Stimulated activated CD4-positive, alpha-beta T cell treated with anti-CD3 and anti-CD28 coated beads, Interleukin-15, amount 100 ng/mL, for 48 hours (primary cell): ENCODE measurements at places on chromosomes 5 and 9.

DNA sequence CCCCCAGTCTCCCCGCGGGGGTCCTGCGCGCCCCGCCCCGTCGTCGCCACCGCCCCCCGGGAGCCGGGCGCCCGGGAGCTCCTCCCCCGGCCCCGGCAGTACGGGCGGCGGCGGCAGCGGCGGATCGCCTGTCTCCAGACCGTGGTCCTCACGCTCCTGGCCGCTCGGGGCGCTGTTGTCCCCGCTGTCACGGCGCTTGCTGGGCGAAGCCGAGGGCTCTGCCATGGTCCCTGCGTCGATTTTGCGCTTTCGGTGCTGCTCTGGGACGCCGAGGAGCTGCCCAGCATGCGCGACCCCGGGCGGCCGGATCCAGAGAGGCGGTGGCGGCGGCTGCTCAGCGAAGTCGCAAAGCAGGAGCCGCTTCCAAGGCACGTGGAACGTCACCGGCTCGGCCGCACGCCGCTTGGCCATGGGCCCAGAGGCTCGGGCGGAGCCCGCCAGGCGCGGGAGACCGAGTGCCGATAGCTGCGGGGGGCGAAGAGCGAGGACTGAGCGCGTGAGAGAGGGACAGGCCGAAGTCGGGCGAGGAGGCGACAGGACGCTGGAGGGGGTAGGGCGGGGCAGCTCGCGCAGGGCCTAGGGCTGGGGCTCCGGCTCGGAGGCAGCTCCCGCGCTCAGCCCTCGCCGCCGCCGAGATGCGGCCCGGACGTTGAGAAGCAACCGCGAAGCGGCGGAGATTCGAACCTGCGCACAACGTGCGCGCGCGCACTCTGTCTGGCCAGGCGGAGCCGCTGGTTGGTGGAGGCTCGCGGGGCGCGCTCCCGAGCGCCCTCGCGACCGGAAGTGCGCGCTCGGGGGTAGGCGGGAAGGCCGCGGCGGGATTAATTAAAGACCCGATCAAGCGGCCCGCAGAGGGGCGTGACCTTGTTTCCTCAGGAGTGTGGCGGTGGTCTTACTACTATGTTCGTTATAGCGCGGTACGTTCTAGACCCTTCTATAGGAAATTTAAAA lies at the start of gene C9orf40:
Gene C9orf40 (minus strand): TSS at position 712 of the 951 bp plus-strand sequence. CDS start 301 bp downstream, at position 411.
- DNase-seq = peak; percentile 83

GRCh38 chr9:124030969-124031451 lies 19.4 kb downstream of the LHX2 start:
- no peak for DNase-seq

- DNase-seq = no peak
These were observed 626.5 kb upstream of the ZNF608 start for GRCh38 chr5:125372694-125373631.

GRCh38 chr5:37316027-37316426 lies 54.9 kb downstream of the NUP155 start:
- no peak for DNase-seq

DNA sequence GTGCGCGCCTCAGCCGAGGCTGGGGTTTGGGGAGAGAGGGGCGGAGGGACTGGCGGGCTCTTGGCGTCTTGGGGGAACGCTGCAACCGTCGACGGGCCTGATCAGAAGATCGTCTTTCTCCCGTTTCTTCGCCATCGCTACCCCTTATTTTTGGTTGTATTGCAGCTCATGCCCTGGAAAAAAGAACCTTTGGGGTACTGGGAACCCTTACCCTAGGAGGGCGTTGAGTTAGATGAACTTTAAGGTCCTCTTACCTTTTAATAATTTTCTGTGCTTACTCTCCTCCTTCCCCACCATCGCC lies 719 bp downstream of the PAIP2 start:
- no peak for DNase-seq

DNA sequence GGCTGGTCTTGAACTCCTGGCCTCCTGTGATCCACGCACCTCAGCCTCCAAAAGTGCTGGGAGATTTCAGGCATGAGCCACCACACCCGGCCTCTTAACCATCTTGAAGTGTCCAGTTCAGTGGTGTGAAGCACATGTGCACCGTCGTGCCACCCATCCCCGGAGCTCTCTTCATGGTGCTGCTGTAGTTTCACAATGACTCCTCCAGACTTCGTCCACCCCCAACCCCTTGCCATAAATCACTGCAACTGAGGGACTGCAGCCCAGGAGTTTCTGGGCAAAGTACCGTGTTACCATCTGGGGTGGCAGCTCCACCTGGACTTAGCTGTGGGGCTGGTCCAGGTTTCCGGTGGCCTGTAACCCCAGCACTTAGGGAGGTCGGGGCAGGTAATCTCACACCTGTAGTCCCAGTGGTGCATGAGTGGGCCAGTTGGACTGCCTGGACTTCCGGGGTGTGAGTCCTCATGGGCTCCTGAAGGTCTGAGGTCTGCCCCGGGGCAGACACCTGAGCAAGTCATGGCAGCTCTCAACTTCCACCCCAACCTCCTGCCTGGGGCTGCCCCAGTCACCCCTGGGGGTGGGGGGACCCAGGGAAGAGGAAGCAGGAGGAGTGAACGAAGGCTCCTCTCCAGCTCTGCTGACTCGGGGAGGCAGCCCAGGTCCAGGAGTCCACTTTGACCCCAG lies 6.6 kb upstream of the N4BP3 start:
- DNase-seq = no peak

GRCh38 chr9:5671711-5672353 lies 42.9 kb downstream of the RIC1 start:
- DNase-seq = peak; percentile 0

DNA sequence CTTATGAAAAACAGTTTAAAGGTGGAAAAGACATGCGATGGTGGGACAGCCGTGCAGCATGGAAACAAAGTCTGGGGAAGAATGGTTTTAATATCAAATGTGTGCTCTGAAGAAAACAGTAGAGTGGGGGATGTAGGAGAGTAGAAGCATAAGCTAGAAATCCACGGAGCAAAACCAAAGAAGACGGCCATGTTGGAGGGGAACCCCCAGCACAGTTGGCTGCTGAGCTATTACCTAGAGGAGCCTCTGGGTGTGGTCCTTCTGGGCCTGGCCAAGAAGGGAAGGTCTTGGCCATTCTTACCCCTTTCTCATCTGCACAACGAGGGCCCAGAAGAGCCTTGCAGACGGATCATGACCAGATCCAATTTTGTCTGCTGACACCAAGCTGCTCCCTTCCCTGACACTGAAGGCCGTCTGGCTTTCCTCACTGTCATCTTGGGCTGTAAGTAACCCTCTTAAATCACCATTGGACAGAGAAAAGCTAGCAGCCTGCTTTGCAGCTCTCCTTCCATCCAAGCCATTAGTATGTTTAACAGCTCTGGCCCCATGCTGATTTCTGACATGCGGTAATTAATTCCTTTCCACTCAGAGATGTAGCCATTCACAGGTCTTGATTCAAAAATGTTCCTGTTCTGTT lies 189.5 kb downstream of the SEC61B start:
- no peak for DNase-seq

GRCh38 chr5:119074419-119074818 lies 3.5 kb downstream of the DMXL1 start:
- no peak for DNase-seq

DNA sequence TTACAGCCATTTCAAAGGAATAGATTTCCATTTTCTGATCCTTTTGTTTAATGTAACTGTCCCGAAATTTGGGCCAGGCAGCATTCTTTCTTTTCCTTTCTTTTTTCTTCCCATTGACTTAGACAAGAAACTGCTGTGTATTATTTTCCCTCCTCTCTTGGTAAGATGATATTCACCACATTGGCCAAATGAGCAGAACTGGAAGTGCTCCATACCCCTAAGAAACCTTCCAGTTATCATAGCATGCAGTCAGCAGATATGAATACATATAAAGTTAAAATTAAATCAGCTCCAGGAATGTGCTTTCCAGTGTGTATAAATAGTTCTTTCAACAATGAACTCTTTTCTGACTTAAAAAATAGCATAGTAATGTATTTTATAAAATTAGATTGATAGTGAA lies 168.5 kb upstream of the GAS1 start:
- no peak for DNase-seq

- DNase-seq = no peak
These were observed 40.2 kb upstream of the LPAR1 start for GRCh38 chr9:111078391-111079038.
